Psoas muscle (tissue), 8 donors: ENCODE measurements at places on chromosomes 1 and 21. TPM values are rescaled to one million over a fixed set of nuclear protein-coding genes. Genes with fewer than 3 reads are reported as not detected.

PRRX1 gene
- 61.4 TPM for total RNA-seq

ST6GALNAC3 gene
- 5.4 TPM for total RNA-seq

FNDC10 gene
- total RNA-seq, result 0.44 TPM

RNASEL gene
- 1.5 TPM for total RNA-seq

NBPF26 gene
- total RNA-seq, result 11.0 TPM

DAB1 gene
- total RNA-seq, result 0.08 TPM

GRCh38 chr1:77279929-77280328 lies 1.9 kb upstream of the AK5 start:
- H3K4me1 ChIP-seq, result no peaks in the 10 kb centered on the region
- H3K27me3 ChIP-seq, result peaks cover 32% of the 10 kb centered on the region
- H3K27ac ChIP-seq, result no peak overlapping the region
- H3K36me3 ChIP-seq, result no peaks in the 10 kb centered on the region

DNA sequence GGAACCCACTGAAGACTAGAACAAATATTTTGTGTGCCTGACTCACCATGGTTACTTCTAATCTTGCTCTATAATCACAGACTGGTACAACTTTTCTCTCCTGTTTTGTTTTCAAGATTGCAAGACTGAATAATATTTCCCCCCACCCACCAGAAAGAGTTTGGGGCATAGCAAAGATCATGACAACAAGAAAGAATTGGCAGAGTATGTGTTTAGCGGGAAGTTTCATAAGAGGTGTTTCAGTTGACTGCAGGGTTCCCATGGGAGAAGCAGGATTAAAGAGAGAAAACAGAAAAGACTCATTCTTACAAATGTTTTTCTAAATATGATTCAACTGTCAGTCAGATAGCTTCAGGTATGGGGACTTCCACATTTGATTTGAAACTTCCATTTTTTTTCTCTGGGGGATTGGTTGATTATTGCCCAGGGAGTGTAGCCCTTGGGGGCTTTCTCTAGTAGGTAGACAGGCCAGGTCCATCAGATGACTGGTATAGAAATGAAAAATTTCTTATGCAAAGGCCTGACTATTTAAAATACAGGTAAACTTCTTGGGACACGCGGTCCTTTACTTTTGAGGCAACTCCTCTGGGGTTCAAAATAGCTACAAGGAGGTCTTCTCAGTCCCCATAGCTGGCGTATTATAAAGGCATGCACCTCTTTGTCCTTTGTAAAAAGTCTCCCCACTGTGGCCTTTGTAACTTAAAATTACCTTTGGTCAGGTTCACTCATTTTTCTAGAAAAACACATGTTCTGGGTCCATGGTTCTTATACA lies 13.9 kb downstream of the OR14I1 start:
- no peak for DNase-seq
- no peaks in the 10 kb centered on the region for H3K27me3 ChIP-seq
- H3K36me3 ChIP-seq, result no peaks in the 10 kb centered on the region
- H3K27ac ChIP-seq, result no peak overlapping the region

- no peak overlapping the region for H3K4me3 ChIP-seq
- H3K36me3 ChIP-seq, result peaks cover under 1% of the 10 kb centered on the region
- H3K27me3 ChIP-seq, result no peaks in the 10 kb centered on the region
- H3K4me1 ChIP-seq, result peaks cover 66% of the 10 kb centered on the region
Measured at GRCh38 chr1:39130325-39130724, 74.2 kb upstream of the MACF1 start.

DNA sequence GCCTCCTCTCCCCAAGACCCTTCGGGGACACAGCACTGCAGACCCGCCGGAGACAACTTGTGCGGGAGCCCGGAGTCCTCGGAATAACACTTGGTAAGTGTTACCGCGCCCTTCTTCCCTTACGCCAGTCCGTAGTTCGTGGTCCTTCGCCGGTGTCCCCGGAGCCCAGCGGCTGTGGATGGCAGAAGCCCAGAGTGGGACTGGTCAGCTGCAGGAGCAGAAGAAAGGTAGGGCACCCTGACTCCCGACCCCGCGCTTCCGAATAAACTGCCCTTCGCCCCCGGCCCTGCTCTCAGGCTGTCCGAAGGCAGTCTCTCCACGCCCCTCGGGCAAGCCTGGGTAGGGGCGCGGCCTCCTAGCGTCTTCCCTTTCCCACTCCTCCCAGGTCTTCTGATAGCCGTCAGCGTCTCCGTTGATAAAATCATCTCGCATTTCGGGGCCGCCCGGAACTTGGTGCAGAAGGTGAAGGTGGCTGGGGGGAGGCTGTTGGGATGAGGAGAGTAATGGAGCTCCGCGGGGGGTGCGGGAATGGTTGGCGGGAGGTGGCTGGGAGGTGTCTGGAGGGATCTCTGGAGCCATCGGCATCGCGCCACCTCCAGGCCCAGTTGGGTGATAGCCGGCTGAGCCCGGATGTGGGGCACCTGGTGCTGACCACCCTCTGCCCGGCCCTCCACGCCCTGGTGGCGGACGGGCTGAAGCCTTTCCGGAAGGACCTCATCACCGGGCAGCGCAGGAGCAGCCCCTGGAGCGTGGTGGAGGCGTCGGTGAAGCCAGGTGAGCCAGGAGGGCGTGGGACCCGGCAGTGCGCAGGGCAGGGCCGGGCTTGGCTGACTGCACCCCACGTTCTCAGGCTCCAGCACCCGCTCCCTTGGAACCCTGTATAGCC lies 4.3 kb downstream of the RUSC1 start:
- peaks cover 32% of the 10 kb centered on the region for H3K36me3 ChIP-seq
- H3K27me3 ChIP-seq, result no peaks in the 10 kb centered on the region
- peaks cover 24% of the 10 kb centered on the region for H3K4me1 ChIP-seq
- H3K4me3 ChIP-seq, result peak overlapping the region; percentile 96

- H3K4me1 ChIP-seq, result no peaks in the 10 kb centered on the region
- no peak overlapping the region for H3K27ac ChIP-seq
- DNase-seq, result no peak
Measured at GRCh38 chr1:35592991-35593769, 20.1 kb downstream of the TFAP2E start.

DNA sequence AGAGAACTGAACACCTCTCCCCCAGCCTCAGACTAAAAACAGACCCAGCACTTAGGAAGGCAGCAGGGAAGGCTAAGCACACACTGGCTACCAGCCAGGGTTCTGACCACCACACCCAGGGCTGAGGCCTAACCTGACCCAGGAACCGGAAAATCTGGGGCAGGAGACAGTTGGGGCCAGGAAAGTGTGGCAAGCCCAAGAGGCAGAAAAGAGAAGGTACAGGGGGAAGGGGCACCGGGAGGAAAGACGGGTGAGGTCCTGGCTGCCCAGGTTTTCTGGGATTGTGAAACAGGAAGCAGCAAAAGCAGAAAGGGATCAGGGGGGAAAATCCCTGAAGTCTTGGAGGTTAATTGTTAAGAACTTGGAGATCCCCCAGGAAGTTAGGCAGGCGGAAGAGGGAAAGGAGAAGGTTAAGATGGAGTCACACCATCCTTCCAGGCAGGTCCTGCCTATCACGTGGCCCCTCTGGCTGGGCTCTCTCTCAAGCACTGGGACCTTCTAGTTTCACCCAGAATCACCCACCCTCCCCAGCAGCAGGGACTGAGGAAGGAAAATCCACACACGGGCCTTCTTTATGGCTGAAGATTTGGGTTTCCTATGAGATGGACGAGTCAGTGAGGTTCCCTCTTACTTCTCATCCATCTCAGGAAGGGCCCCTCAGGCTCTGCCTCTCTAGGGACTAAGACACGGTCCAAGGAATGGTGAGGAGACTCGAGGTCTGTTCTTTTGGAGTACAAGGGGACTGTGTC lies 2.6 kb downstream of the HDGF start:
- H3K27me3 ChIP-seq, result no peaks in the 10 kb centered on the region
- H3K36me3 ChIP-seq, result peaks cover 13% of the 10 kb centered on the region
- peak; percentile 68 for DNase-seq
- peak overlapping the region; percentile 96 for H3K4me3 ChIP-seq
- H3K27ac ChIP-seq, result peak overlapping the region; percentile 98

DNA sequence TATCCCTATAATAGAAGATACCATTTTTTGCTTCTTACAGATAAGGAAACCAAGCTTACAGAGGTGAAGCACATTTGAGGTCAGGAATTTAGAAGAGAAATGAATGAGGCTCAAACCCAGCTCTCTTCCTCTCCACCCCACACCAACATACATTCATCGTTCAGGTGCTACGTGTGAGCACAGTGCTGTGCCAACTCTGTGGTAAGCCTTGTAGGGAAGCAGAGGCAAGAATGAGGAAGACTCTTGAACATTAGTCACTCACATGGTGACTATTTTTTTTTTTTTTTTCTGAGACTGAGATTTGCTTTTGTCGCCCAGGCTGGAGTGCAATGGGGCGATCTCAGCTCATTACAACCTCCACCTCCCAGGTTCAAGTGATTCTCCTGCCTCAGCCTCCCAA lies 314.0 kb downstream of the NTNG1 start:
- DNase-seq, result no peak
- no peaks in the 10 kb centered on the region for H3K36me3 ChIP-seq
- H3K4me3 ChIP-seq, result no peak overlapping the region
- H3K4me1 ChIP-seq, result peaks cover 34% of the 10 kb centered on the region
- H3K27ac ChIP-seq, result no peak overlapping the region
- H3K27me3 ChIP-seq, result no peaks in the 10 kb centered on the region
